ENCODE measurements at places on chromosomes 6 and 20. TPM values are rescaled to one million over a fixed set of nuclear protein-coding genes. Genes with fewer than 3 reads are reported as not detected.

- DNase-seq: no peak
Observed at GRCh38 chr6:28884423-28885131, 39.2 kb downstream of the TRIM27 start.

Gene LHFPL5
- total RNA-seq: not detected

Gene TRIM31
- not detected for total RNA-seq

- no peak for DNase-seq
Observed at GRCh38 chr6:38016824-38017223, 197.3 kb downstream of the ZFAND3 start.

Gene COL21A1
- total RNA-seq: 12.6 TPM

DNA sequence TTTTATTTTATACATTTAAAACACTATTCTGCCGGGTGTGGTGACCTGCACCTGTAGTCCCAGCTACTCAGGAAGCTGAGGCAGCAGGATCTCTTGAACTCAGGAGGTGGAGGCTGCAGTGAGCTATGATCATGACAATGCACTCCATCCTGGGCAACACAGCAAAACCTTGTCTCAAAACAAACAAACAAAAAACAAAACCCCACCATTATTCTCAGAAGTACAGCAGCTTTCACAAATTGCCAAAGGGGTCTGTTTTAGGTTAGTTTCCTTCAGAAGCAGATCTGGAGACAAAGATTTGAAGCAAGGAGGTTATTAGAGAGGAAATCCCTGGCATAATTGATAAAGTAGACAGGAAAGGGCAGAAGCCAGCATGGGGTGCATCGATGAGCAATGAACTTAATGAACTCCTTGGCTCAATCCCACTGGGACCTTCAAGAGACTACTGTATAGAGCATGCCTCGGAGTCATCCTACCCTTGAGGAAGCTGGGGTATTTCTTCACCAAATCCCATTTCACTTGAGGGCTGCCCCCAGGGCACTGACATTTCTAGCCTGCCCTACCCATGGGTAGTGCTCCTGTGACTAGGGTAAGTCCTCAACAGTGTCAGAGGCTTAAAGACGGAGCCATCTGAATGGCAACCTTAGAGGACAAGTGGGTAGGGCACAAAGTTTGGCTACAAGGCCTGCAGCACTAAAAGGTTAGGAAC, 43.2 kb upstream of the DDR1 start:
- no peak for DNase-seq

GRCh38 chr6:146851837-146852236, 253.1 kb downstream of the ADGB start:
- DNase-seq: peak; percentile 14

DNA sequence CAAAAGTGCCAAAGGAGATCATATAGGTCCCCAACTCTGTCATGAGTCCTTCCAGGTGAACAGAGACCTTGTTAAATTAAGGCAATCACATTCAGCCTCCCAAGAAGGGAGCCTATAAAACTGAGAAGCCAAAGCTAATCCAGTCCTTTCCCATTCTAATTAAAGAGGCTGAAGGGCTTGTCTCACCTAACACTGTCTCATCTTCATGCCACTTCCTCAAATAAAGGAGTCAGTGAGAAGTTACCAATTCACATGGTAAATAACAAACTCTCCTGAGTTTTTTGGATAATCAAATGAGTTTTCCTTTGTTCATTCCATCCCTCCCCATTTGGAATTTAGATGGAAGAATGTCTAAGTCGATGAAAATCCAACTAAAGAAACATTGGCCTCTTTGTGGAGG, 242.8 kb downstream of the UST start:
- no peak for DNase-seq

Gene POU5F1
- total RNA-seq: not detected

Gene TMEM170B
- total RNA-seq: under 0.01 TPM

Gene DOK5
- 4.0 TPM for total RNA-seq

- no peak for DNase-seq
Observed at GRCh38 chr6:129242546-129242945, 359.6 kb downstream of the LAMA2 start.

Measured in SJSA1 (cell line).